ENCODE measurements at places on chromosomes 7 and 10.

DNA sequence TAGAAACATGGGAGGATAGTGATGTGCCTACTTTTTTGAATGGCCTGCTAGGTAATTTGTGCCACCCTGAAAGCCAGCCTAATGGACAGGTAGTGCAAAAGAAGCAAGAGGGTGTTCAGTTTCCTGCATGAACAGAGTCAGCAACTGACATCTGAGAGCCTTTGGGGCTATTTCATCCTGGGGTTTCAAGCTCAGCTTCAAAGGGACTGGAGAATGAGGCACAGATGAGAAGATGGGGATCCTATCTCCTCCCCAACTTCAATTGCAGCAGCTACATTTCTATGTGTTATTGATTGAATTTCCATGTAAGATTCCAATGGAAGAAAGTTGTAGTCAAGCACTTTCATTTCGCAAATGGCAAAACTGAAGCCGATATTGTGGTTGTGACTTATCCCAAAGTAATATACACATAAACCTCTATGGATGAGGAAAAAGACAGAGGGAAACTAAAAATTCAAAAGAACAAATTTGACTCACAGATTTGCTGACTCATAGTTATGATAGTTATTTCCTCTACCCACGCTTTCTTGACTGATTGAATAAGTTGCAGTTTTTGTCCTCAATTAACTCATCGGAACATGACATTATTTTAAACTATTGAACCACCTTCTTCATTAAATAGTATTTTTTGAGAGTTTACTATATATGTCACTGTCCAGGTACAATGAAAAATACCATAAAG is 42.6 kb upstream of the NRP1 start:
- no peak for DNase-seq

- DNase-seq: no peak
Observed at GRCh38 chr7:38481401-38481800, 149.8 kb downstream of the AMPH start.

DNA sequence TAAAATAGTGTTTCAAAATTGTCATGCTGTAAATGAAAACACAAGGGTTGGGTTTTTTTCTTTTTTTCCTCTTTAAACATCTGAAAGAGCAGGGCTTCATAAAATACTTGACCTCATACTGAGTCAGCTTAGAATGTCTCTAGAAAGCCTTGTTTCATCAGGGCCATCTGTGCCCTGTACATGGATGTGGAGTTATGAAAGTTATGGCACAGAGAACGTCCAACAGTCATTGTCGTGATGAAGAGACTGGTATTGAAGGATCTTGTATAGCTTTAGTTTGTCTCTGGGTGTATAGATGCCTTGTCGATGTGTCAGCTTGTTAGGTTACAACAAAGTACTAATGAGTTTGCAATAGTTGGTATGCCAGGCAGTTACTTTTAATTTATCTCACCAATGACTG is 127.3 kb downstream of the FAM204A start:
- no peak for DNase-seq

DNA sequence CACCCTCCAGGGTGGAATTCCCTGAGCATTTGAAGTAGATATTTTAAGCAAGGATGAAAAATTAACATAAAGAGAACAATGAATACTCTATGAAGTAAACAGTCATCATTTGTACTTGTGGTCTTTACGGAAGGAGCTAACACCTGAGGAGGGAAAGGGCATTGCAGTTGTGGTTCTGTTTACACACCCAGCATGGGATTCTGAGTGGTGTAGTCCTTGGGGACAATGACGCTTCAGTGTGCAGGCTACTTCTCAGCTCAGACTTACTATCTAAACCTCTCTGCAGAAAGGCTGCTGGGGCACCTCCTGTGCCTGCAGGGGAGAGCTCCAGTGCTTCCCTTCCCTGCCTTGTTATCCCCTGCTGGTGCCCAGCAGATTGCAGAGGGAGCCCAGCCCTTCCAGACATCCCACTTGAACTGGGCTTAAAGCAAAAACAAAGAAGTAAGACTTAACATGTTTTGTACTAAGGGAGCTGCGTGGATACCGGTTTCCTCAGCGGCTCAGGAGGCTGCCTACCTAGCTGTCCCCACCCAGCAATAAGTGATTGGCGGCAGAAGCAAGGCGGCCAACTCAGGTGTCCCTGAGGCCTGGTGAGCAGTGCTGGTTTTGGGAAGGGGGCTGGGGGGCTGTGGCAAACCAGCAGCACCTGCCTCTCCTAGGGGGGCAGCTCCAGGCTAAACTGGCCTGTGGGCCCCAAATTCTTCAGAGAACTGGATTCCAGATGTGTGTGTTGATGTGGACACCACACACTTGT is 89.1 kb downstream of the CELF2 start:
- no peak for DNase-seq

DNA sequence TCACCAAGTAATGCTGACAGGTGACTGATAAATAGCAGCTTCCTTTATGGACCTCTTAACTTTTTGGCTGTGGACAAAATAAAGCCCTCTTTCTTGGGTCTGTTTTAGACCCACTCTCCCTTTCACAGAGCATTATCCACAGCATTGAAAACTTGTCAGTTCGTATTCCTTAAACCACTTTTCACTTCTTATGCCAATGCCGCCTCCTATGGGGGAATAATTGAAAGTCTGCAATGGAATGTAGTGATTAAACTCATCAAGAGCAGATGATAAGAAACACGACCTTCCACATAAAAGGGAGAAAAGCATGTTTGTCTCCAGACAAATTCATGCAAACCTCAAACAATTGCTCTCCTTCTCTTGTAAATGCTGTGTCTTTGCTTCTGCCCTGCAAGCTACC is 153.4 kb downstream of the SORCS1 start:
- DNase-seq: no peak

- no peak for DNase-seq
Observed at GRCh38 chr10:6072215-6072934, 10.2 kb upstream of the IL2RA start.

GRCh38 chr7:56110611-56111010 is 4.3 kb upstream of the CHCHD2 start:
- DNase-seq: no peak

- DNase-seq: no peak
Observed at GRCh38 chr10:46560952-46561351, 4.5 kb upstream of the GPRIN2 start.

- no peak for DNase-seq
Observed at GRCh38 chr7:136637813-136638212, 230.6 kb upstream of the CHRM2 start.

- no peak for DNase-seq
Observed at GRCh38 chr10:89090756-89091445, 100.3 kb downstream of the FAS start.

GRCh38 chr10:89845541-89846280 is 144.3 kb downstream of the KIF20B start:
- DNase-seq: no peak

DNA sequence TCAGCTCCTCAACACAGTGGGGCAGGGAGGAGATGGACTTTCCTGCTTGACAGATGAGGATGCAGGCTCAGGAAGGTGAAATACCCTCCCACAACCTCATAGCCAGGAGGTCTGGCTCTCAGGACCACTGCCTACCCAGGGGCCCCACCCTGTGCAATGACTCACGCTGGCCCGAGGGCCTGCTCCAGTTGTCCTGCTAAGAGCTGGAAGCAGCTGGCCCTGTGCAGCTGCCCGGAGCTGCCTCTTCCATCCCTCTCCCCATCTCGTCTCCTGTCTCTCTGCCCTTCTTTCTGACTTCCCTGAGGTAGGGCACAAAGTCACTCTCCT is 123.9 kb downstream of the ZMIZ1 start:
- DNase-seq: no peak

DNA sequence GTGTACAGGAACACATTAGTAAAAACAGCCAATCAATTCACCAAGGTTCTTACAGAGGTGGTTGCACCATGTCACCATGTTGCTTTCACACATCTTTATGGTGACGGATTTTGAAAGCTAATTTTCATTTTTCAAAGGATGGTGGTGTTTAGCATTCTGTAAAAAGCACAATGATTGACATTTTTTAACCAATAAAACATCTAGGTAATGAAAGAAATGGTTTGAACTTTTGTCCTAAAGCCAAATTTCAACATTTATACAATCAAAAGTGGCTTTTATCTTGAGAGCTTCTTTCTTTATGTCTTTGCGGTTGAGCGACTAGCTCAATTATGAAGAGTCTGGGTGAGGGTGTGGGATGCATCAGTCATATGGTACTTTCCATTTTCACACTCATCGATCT is 94.4 kb downstream of the MALRD1 start:
- no peak for DNase-seq

GRCh38 chr7:7505915-7506314 is 29.8 kb downstream of the COL28A1 start:
- no peak for DNase-seq

GRCh38 chr10:7409732-7410168 is 1.1 kb downstream of the SFMBT2 start:
- no peak for DNase-seq

DNA sequence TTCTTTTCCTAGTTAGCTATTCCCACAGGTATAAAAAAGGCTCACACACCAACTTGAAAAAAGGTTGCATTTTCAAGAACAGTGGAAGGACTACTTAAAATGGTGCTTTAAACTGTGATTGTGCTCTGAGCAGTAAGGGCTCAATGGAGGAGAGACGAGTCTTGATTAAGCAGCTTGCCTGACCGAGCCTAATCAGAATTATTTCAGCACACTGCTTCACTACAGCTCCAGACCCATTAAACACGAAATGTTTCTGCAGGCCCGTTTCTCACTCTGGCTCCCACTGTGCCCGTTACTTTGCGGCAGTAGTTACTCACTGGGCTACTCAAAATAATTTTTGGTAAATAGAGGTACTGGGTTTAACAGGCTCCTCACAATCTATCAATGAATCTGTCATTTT is 126.0 kb downstream of the NRCAM start:
- DNase-seq: no peak

- DNase-seq: no peak
Observed at GRCh38 chr7:36526863-36527548, 137.3 kb downstream of the ANLN start.

Measured in GDM1 (cell line).